ENCODE measurements at places on chromosomes 12 and 14.

DNA sequence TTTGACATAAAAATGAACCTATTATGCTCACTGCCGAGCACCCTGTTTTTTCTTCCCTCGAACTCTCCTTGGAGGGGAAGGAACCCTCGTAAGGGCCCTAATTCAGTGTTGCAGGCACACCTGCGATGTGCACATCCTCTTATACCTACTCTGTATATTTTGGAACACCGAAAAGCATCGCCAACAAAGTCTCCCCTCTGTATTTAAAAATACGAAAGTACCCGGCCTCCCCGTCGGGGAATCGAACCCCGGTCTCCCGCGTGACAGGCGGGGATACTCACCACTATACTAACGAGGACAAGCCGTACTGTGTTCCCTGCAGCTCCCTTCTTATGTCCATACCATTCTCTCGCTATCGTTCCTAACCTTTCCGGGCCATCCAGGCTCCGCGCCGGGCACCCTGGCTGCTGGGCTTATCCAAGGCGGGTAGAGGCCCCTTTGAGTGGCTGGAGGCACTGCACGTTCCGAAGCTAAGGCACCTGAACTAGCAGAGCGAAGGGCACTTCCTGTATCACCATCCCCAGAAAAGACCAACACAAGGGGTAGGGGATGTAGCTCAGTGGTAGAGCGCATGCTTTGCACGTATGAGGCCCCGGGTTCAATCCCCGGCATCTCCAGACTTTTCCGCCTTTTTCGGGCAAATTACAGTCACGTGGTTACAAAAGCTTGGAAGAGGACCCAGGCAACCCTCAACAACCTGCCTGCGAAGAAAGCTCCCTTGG, 25.1 kb upstream of the UBC start:
- peak; percentile 93 for DNase-seq

- DNase-seq, result peak; percentile 10
Observed at GRCh38 chr12:121955258-121956237, 37.2 kb downstream of the CFAP251 start.

GRCh38 chr12:123516216-123516780, 17.2 kb downstream of the RILPL1 start:
- no peak for DNase-seq

- DNase-seq, result peak; percentile 22
Observed at GRCh38 chr12:93361151-93361919, 16.4 kb upstream of the NUDT4 start.

GRCh38 chr14:94103554-94104150, 6.9 kb upstream of the IFI27 start:
- no peak for DNase-seq

DNA sequence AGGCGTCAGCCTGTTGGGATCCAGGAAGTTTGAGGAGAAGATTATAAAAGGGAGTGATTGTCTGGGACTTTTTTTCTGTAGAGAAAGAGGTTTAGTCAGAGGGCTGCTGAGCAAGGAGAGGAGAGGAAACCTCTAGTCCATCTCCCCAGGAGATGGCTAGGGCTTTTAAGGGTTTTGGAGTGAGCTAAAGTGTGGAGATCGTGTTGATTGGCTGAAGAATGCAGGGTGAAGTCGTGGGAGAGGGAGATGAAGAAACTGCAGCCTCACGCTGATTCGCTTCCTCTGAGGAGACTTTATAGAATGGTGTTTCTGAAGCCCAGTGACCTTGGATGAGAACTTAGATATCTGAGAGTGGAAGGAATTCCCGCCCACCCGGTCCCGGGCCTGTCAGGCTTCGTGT, 193.7 kb upstream of the PWP1 start:
- peak; percentile 8 for DNase-seq

- no peak for DNase-seq
Observed at GRCh38 chr12:88494520-88494919, 85.8 kb downstream of the KITLG start.

GRCh38 chr14:103735815-103736545, 20.4 kb downstream of the ZFYVE21 start:
- DNase-seq, result no peak

- no peak for DNase-seq
Observed at GRCh38 chr12:54351341-54351740, 12.9 kb downstream of the GPR84 start.

GRCh38 chr12:74412606-74413230, 124.9 kb upstream of the ATXN7L3B start:
- peak; percentile 25 for DNase-seq

DNA sequence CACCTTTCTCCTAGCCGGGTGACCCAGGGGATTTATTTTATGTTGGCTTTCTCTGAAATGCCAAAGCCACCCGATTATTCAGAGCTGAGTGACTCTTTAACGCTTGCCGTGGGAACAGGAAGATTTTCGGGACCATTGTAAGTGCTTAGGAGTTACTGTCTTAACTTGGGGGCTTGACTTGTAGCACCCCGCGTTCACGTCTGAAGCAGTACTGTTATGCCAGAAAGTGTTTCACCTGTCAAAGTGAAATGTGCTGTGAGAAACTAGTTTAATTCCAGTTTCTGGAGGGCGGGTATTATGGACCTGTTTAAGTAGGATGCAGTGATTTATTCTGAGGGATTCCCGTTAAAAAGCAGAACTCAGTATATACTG, 218 bp downstream of the LYSET start:
- DNase-seq, result no peak

DNA sequence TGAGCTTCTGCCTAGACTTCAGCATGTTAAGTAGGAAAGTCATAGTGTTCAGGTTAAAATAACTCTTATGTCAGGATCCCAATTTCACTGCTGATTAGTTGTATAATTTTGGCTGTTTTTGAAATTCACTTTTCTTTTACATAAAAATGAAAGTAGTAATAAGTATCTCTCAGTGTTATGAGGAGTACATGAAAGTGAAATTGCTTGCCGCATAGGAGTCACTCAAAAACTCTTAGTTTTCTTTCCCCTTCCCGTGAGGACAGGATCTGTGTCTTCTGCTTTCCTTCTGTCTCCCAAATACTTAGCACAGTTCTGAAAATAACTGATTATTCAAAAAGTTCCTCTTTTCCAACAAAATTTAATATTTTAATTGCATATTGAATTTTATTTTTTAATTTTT, 100.5 kb downstream of the SLC38A4 start:
- DNase-seq, result no peak

DNA sequence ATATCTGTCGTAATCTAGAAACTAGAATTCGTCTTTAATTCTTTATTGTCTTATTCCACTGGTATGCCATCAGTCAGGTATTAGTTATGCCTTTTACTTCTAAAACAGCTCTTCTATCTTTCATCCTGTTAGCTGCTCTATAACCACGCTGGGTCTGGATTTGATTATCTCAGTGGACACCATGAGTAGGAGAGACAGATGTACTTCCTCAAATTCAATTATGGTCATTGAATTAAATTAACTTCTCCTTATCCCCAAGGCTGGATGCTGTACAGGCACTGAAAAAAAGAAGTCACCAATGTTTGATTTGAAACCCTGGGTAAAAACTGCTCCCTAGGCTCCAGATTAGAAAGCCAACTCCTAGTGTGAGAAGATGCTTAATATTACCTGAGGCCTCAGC, 107.3 kb downstream of the PIK3C2G start:
- no peak for DNase-seq

DNA sequence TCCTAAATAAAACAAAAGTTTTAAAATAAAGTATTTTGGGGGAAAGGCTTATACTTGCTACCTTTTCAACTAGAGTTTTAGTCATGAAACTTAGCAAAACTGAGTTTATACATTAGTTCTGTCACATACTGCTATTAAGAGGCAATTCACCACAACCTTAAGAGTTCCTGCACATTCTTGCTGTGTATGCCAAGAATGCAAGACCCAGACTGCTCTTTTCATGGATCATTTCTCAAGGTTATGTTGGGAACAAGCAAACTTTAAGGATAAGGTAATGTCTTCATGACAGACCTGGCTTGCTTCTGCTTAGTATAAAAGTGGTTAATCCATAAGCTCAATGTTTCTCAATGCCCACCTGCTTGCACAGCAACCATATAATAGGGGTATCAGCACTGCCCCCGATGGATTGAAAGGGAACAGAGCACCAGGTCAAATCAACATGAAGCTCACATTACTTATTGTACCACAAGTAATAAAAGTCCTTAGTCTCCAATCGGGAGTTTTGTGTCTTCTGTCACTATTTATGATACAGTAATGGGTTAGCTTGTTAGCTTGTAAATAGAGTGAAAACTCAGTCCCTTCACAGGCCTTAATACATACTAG, 67.6 kb downstream of the KIF21A start:
- DNase-seq, result no peak

DNA sequence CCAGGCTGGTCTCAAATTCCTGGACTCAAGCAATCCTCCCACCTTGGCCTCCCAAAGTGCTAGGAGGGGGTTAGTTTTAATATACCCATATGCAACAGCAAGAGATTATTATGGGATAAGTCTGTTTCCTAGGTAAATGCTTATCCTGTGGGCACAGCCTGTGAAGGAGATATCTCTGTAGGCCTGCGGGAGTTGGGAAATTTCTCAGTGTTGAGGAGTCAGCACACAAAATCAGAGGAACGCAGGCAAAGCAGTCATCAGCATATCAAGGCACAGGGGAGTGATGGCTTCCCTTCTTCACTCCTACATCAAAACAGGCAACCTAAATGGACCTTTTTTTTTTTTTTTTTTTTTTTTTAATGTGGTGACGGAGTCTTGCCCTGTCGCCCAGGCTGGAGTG, 20.9 kb upstream of the TMED10 start:
- DNase-seq, result no peak

- no peak for DNase-seq
Observed at GRCh38 chr12:79406993-79407392, 283.8 kb downstream of the PAWR start.

GRCh38 chr14:95360828-95361227, 41.1 kb upstream of the CLMN start:
- DNase-seq, result no peak

GRCh38 chr14:34070917-34071407, 120.1 kb upstream of the EGLN3 start:
- no peak for DNase-seq

- DNase-seq, result no peak
Observed at GRCh38 chr14:66365388-66365787, 120.8 kb upstream of the CCDC196 start.

DNA sequence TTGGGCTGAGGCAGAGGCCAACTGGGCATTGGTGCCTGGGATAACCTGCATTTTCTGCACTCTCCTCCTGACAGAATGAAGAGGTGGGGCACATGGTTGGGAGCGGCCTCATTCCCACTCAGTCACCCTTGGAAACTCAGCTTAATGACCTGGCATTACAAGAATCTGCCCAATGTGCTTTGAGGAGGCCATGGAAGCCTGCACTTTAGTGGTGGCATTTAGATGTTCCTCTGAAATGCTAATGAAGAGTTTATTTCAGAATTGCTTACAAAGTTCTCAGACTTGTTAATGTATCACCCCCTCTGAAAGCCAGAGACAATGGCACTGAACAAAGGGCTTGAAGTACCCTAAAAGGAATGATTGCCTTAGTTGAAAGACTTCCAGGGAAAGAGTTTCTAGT, 71.4 kb upstream of the PARP11 start:
- no peak for DNase-seq

DNA sequence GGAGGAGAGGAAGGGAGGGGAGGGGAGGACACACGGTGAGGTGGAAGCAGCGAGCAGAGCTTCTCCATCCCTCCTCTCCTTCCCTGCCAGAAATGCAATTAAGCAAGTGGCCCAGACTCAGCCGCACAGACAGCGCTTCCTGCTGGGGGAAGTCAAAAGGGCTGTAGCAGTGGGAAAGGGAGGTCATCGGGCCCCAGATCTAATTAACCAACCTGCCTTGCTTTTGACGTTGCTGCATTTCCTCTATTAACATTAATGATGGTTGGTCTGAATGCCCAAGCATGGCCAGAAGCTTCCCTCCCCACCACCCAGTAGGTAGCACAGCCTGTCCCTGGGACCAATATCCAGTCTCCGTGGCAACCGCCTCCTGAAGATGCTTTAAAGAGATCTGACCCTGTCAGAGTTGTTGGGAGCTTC, 4.6 kb upstream of the NGB start:
- no peak for DNase-seq

DNA sequence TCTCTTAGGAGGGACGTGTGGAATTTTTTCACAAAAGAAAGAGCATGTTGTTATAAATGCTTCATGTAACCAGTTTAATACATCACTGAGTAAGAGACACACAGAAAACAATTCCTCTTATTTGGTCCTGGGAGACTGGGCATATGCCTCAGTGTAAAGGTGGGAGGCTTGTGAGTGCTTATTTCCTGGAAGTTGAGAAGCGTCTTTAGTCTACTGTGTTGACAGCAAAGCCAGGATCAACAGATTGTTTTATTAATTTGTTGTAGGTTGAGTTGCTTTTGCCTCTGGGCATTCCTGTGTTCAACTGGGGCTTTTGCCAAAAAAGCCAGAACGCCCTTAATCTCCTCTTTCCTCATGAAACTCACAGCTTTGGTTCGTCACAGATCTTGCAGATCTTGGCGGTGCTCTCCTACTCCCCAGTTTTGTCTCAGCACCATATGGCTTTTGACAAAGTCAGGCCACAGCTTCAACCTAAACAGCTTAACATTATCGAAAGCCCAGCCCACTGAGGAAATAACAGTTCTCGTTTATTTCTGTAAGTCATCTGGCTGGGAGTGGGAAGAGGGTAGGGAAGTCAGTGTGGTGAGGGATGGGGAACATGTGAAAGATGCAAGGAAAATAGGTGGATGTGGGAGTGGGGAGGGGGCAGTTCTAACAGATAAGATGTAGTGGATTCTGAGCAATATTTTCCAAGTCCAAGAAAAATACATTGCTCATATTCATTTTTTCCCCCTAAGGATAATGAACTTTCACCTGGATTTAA, 227.2 kb downstream of the DACT1 start:
- DNase-seq, result no peak

- DNase-seq, result no peak
Observed at GRCh38 chr14:25381498-25381897, 331.6 kb upstream of the STXBP6 start.

- no peak for DNase-seq
Observed at GRCh38 chr14:22071006-22071405, 397.4 kb upstream of the OR4E1 start.

DNA sequence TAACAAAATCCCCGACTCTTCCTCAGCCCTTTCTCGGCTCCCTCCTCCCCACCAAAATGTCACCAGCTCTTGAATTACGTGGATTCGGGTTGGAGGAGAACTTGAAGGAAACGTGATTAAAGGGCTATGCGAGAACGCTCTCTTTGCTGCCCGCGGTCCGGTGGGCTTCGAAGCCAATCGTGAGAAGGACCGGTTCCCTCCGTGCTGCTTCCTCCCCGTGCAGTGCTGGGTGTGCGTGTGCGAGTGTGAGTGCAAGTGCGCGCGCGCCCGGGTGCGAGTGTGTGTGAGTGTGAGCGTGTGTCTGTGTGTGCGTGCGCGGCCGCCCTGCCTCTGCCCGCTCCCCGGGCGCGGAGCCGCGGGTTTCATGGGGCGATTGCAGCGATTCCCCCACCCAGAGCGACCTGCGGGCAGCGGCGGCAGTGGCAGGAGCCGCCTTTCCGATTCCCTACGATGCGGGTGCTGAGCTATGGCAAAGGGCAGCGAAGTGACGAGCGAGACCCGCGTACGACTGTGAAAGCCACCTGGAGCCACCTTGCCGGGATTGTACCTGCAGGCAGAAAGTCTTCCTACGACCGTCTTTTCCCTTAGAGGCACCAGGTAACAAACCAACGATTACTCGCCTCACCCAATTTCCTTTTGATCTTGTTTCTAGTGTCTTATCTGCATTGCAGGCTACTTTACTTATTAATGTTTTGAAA, 1.4 kb downstream of the LRFN5 start:
- DNase-seq, result no peak

GRCh38 chr14:83257466-83258439, 1724.1 kb upstream of the SEL1L start:
- DNase-seq, result no peak

Measured in A172 (cell line).